CD4-positive, alpha-beta T cell treated with Interleukin-10 for 1 hour (primary cell): ENCODE measurements at places on chromosomes 12 and 14.

DNA sequence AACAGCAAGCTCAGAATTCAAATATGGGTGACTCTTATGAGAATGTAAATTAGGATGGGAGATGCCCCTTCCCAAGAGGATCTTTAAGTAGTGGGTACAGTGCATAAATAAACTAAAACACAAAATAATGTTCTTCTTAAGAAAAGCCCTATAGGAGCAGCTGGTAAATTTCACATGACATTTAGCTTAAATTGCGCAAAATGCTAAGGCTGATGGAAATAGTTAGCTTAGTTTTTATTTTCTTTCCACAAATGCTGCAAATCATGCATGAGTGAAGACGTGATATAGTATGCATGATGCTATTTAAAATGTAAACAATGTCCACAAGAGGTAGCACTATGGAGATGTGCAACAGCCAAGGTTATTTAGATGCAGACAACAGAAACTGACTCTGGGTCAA lies 328.1 kb downstream of the ATP23 start:
- no peak for DNase-seq

- no peak for DNase-seq
These were observed 7.6 kb downstream of the ISM2 start for GRCh38 chr14:77491056-77491455.

DNA sequence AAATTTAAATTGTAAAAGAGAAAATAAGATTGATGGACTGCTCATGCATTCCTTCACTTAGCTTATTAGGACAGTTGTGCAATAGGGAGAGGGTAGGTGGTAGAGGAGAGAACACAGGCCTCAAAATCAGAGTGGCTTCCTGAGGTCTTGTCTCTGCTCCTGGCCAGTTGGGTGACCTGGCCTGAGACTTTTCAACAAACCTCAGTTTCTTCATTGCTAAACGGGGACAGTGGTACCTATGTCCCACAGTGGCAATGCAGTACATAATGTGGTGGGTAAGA lies 2.6 kb downstream of the MAP3K12 start:
- no peak for DNase-seq

- DNase-seq: no peak
These were observed 18.6 kb downstream of the NAP1L1 start for GRCh38 chr12:76065917-76066316.

DNA sequence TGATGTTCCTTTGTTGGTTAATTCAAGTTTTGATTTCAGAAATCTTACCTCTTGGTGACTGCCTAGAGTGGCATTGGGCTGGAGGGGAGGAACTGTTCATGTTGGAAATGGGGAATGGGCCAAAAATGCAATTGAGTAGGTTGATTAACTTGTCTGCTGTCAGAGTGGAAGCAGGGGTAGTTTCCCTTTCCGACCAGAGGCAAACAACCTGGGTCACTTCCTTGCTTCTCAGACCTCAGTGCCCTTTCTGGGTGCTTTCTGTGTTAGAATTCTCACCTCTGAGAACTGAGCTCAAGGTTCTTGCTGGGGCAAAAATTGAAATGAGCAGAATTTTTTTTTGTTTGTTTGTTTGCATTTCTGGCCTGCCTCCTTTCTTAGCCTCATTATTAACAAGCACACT lies 2.3 kb upstream of the M6PR start:
- DNase-seq: peak; percentile 68

DNA sequence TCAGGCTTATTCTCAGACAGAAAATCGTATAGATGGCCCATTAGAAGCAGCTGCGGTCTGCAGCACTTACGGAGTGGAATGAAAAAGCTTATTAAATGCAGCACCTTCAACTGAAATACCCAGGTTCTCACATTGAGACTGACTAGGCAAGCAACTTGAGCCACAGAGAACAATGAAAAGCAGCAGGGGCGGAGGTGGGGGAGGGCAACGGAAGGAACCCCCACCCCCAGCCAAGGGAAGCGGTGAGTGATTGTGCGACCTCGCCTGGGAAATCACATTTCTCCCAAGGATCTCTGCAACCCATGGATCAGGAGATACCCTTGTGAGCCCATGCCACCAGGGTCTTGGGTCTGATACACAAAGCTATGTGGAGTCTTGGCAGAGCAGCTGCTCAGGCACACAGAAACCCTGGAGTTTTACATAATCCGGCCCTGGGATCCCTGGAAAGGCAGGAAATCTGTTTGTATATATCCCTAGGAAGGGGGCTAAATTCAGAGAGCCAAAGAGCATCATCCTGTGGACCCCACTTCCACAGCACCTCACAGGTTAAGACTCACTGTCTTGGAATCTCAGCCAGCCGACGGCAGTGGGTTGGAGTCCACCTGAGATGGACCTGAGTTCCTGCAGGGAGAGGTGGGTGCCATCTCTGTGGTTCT lies 38.1 kb downstream of the PZP start:
- DNase-seq: no peak
